ENCODE measurements at places on chromosomes 1 and 21.
A peak's percentile ranks its signal among the peaks of the same experiment; 100 is the strongest.

- no peak for DNase-seq
These were observed at the start of gene AGL for GRCh38 chr1:99849744-99850458. Gene AGL, plus strand, starts transcription at chr1:99850361. Its CDS starts 682 bp downstream, at chr1:99851043.

DNA sequence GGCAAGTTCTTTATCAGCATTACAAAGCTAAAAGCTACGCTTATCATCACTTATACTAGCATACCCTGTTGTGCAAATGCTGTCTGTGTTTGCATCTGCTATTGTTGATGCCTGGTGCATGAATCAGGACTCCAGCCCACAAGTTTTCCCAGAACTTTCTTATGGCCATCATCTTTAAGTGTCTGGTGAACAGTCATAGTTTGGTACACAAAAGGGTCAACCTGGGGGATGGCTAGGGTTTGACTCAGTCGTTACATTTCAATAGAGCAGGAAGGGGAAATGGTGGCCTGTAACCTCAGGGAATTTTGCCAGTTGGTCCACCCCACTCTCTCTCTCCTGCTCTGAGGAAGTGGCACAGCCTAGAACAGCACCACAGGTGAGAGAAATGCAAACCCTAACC lies 35.4 kb downstream of the SELL start:
- DNase-seq: peak; percentile 78

- DNase-seq: no peak
These were observed 235.2 kb downstream of the KCNT2 start for GRCh38 chr1:196372896-196373536.

GRCh38 chr1:1116701-1117468 lies 996 bp upstream of the C1orf159 start:
- no peak for DNase-seq

DNA sequence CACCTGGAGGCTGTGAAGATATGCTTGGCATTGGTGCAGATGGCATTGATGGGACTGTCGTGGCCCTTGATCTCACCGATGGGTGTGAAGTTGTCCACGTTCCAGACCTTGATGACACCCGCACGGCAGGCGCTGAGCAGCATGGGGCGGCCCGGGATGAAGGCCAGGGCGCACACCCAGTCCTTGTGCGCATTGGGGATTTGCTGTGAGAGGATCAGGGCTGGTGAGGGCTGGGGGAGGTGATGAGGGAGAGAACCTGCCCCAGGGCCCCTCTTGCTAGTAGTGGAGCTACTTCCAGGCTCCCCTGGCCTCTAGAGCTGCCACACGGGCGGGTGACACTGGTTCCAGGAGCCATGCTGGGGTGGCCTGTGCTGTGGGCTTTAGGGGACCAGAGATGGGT lies 48.8 kb downstream of the KIF21B start:
- DNase-seq: no peak

GRCh38 chr1:12434174-12434573 lies 183.8 kb downstream of the DHRS3 start:
- peak; percentile 83 for DNase-seq

GRCh38 chr1:244665771-244666217 lies 12.9 kb downstream of the DESI2 start:
- DNase-seq: no peak

DNA sequence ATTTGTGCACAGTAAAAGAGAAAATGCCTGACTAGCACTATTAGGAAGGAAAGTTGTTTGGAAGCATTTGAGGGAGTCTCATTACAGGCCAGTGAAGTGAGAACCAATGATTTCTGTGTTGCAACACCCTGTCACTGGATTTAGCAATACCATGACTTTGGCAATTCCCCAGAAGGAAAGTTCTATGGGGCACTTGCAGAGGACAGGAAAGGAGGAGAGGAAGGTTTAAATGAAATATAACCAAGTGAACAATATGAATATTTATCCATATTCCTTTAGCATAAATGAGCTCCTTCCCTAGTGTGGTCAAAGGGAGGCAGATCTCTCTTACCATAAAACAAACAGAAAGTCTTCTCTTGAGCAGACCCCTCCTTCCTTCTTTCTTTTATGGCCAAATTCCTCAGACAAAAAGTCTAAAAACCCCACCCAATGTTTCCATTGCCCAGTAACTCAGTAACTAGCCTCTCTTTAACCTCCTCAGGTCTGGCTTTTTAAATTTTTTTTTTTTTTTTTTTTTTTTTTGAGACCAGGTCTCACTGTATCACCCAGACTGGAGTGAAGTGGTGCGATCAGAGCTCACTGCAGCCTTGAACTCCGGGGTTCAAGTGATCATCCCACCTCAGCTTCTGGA lies 5.5 kb downstream of the TLR5 start:
- DNase-seq: no peak

DNA sequence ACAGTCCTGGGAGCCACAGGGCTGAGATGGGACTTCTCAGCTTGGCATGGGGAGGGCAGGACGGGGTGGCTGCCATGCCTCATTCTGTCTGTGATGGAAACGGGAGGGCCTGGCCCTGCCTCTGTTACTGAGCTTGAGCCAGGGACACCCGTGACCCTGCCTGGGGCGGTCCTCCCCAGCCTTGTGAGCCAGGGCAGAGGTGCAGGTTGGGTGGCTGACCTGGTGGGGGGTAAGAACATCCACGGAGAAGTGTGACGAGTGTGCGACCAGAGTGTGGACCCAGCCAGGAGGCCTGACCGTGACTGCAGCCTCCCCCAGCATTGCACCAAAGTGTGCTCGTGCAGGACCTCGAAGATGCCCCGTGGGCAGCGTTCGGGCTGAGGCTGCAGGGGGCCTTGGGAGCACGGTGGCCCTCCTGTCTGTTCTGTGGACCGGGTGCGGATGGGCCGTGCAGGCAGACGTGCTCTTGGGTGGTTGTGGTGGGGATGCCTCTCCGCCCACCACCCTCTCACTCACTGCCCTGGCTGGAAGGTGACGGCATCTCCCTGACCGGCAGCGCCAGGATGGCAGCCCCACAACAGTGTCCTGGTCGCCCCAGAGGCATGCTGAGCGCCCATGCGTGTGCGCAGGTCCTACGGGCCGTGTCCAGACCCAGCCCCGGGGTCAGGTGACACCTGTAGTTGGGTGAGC lies 45.4 kb downstream of the SKI start:
- DNase-seq: no peak

GRCh38 chr1:92306020-92306419 lies 7.2 kb downstream of the RPAP2 start:
- DNase-seq: no peak
